GM19239 (cell line): ENCODE measurements at places on chromosomes 7 and 10.

DNA sequence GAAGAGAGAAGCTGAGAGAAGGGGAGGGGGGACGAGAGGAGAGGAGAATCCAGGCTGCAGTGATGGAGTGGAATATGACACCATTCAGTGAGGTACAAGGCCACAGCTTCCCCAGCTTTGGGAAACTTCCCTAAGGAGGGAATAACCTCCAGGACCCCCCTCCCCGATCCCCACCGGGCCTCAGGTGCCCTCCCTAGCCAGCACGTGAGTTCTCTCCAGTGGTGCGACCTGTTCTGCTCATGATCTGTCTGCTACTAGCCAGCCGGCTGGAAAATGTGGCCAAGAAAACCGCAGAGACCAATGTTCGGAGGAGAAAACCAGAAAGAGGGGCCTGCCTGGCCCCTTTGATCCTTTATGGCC, 39.9 kb upstream of the AGK start:
- DNase-seq: no peak

- no peak for DNase-seq
Observed at GRCh38 chr10:14304046-14304445, 26.7 kb downstream of the FRMD4A start.

DNA sequence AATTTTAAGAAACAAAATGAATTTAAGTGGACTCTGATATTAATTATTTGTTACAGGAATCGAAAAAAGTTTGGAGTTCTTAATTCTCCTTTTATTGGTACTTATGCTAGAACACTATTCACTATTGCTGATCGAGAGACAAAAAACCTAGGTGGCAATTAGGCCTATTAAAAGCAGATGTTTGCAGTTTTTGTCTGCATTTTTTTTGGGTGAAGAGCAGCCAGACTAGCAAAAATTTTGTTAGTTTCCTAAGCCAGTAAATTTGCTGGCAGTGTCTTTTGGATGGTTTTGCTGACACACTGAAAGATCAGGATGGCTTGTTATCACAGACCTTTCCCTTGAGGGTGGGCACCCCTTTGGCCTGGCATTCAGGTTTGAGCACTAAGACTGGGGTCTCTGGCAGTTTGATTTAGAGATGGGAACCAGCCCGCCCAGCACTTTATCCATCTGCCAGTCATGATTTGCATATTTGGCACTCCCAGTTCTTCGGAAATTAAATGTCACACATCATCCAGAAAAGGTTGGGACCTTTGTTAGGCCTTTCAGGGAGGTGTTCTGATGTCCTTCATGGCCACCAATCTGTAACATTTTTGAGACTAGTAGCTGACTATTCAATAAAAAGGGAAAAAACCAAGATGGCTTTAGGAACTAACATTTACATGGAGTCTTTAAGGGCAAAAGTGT, 57.3 kb downstream of the INPP5F start:
- no peak for DNase-seq

GRCh38 chr10:63965846-63966245, 444.6 kb downstream of the REEP3 start:
- DNase-seq: no peak

DNA sequence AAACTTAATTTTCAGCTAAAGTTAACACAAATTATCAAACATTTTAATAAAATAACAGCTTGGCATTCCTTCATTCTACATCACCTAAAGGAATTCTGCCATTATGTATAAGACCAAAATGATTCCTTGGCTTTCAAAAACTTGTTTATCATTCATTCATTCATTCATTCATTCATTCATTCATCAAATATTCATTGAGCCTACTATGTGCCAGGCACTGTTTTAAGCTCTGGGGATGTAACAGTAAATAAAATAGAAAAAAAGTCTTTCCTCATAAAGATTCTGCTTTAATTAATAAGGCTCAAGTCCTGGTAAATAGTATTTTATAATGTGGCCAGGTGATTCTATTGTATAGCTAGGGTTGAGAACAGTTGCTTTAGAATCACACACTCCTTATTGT, 127.9 kb downstream of the GPR85 start:
- DNase-seq: no peak

DNA sequence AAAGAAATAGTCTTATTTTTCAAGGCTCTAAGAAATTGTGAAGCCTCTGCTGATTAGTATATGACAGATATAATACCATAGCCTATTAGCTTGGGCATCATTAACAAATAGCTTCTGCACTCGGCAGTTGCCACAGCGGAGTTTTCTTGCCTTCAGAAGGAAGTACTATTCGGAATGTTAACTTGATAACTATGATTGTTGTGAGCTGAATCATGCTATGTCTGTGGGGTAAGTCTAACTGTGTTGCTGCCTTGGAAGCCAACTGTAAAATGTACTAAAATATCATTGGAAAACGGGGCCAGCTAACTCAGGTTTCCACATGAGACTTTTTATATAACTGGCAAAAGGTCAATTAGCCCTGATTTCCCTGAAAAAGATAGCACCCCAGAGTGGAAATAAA, 93.2 kb downstream of the TWIST1 start:
- no peak for DNase-seq

DNA sequence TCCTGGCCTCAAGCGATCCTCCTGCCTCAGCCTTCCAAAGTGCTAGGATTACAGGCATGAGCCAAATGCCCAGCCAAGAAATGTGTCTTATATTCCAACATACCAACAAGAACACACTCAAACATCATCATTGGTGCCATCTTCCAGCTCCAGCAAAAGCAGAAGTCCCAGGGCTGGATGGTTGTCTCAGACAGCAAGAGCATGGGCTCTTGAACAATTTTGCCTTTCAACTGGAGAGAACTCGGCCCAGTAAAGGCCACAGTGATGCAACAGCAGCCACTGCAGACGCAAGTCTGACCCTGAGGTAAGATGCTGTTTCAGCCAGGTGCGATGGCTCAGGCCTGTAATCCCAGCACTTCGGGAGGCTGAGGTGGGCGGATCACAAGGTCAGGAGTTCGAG, 52.8 kb upstream of the NFE2L3 start:
- DNase-seq: no peak

- DNase-seq: no peak
Observed at GRCh38 chr7:69624435-69625230, 26.4 kb downstream of the AUTS2 start.

- no peak for DNase-seq
Observed at GRCh38 chr7:27670177-27670576, 7.5 kb upstream of the HIBADH start.

GRCh38 chr10:36779238-36779846, 346.1 kb upstream of the ANKRD30A start:
- no peak for DNase-seq

GRCh38 chr7:24025765-24026164, 258.2 kb upstream of the NPY start:
- no peak for DNase-seq

DNA sequence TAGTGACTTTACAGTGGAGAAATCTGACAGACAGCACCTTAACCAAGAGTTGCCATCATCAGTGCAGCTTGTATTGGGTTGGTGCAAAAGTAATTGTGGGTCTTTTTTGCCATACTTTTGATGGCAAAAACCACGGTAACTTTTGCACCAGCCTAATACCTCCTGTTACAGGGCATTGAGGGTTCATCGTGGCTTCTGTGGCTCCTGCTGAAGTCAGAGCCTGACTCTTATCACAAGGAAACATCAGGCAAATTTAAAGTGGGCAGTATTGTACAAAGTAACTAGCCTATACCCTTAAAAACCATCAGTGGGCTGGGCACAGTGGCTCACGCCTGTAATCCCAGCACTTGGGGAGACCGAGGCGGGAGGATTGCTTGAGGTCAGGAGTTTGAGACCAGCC, 117.4 kb downstream of the HECW1 start:
- no peak for DNase-seq

DNA sequence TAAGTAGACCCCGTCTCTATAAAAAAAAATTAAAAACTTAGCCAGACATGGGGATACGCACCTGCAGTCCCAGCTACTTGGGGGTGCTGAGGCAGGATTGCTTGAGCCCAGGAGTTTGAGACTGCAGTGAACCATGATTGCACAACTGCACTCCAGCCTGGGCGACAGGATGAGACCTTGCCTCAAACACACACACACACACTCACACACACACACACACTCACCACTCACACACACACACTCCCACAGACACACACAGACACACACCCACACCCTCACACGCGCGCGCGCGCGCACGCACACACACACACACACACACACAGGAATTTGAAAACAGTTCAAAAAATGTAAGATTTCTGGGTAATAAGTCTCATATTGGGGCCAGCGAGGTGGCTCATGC, 8.7 kb upstream of the GRIFIN start:
- no peak for DNase-seq

GRCh38 chr10:71463111-71463510, 66.4 kb downstream of the CDH23 start:
- no peak for DNase-seq
